ENCODE measurements at places on chromosomes 7 and 10. TPM values are rescaled to one million over a fixed set of nuclear protein-coding genes. Genes with fewer than 3 reads are reported as not detected.

- no peak for DNase-seq
These were observed 230.7 kb downstream of the SNX13 start for GRCh38 chr7:17709599-17709998.

DNA sequence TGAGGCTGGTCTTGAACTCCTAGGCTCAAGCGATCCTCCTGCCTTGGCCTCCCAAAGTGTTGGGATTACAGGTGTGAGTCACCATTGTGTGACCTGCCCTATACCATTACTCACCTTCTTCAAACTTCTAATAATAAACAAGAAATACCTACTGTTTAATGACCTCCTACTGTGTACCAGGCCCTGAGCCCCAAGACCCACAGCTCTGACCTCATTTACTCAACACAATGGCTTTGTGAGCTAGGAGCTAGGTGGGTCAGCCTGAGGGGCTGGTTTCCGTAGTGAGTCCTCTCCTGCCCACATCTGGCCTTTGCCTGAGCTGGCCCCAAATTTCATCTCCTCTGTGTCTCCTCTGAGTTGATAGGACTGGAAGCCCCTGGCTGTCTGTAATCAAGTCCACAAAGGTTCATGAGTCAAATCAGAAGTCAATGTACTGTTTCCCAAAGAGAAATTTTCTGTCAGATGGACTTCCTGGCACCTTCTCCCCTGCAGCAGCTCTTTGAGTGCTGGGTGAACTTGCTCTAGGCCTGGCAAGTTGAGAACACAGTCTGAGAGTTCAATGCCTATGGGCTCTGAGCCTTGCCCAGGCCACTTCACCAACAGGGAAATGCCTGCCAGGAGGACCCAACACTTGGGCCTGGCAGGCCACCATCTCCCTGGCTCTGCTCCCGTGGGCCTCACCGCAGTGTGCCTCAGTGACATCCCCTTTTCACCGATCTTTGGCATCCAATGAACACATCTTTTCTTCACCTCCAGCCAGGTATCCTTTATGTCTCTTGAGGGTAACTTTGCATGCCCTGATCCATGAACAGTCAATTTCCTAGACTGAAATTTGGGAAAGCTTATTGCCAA is 24.0 kb downstream of the NEURL1 start:
- DNase-seq: no peak

- DNase-seq: no peak
These were observed 723.7 kb downstream of the SORCS1 start for GRCh38 chr10:106440767-106441166.

- no peak for DNase-seq
These were observed 43.7 kb downstream of the PFKP start for GRCh38 chr10:3110782-3111620.

GRCh38 chr7:43906331-43907010 is at the start of gene URGCP:
Gene URGCP (minus strand): TSS chr7:43906596. CDS start chr7:43906575, 21 bp downstream.
- peak; percentile 35 for DNase-seq

- DNase-seq: no peak
These were observed 26.3 kb downstream of the PAPSS2 start for GRCh38 chr10:87685832-87686574.

GRCh38 chr10:14625765-14626525 is 148.8 kb downstream of the FAM107B start:
- no peak for DNase-seq

GRCh38 chr7:22698767-22699166 is 28.2 kb upstream of the IL6 start:
- DNase-seq: no peak

GRCh38 chr7:14233076-14233867 is 243.8 kb upstream of the ETV1 start:
- DNase-seq: no peak

GRCh38 chr10:121091961-121092719 is 241.0 kb downstream of the WDR11 start:
- DNase-seq: no peak

- no peak for DNase-seq
These were observed 49.7 kb downstream of the ZMYND11 start for GRCh38 chr10:184911-185310.

DNA sequence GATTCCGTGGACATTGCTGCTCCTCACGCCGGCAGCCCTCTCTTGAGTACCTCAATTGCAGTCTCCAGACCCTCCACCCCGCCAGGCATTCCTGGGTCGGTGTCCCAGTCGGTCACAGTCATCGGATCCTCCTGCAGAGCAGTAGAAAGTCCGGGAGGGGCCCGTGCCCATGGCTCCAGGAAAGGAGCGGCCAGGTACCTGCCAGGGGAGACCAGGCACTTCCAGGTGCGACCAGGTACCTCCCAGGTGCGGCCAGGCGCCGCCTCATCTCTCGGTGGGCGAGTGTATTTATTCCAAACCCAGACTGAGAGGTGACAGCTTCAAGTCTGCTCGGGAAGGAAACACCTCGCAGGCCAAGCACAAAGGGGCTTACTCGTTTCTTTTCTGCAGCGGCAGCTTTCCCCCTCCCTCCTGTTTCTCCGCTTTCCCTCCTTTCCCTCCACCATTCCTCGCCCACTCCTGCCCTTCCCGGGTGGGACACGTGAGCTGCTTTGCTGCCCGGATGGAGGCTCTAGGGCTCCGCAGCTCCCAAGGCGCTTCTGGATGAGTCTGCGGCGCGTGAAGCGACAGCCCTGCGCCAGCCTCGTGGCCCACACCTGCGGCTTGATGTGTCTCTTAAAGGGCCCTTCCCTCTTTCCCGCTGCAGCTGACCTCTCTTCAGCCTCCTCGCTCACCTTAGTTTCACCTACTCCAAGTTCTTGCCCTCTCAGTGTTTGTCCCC is 39.4 kb upstream of the AGK start:
- DNase-seq: no peak

The SPDYE8 gene
- 0.61 TPM for polyA plus RNA-seq

The CACNB2 gene
- 9.5 TPM for polyA plus RNA-seq

The ELN gene
- 174 TPM for polyA plus RNA-seq

The CYP2E1 gene
- polyA plus RNA-seq: 1.6 TPM

The CLRN3 gene
- polyA plus RNA-seq: 0.12 TPM

The SPDYE2 gene
- polyA plus RNA-seq: 9.7 TPM

The C7orf25 gene
- polyA plus RNA-seq: 2.4 TPM

The ETV1 gene
- polyA plus RNA-seq: 75.9 TPM
